ENCODE measurements at places on chromosomes 13 and 19.

DNA sequence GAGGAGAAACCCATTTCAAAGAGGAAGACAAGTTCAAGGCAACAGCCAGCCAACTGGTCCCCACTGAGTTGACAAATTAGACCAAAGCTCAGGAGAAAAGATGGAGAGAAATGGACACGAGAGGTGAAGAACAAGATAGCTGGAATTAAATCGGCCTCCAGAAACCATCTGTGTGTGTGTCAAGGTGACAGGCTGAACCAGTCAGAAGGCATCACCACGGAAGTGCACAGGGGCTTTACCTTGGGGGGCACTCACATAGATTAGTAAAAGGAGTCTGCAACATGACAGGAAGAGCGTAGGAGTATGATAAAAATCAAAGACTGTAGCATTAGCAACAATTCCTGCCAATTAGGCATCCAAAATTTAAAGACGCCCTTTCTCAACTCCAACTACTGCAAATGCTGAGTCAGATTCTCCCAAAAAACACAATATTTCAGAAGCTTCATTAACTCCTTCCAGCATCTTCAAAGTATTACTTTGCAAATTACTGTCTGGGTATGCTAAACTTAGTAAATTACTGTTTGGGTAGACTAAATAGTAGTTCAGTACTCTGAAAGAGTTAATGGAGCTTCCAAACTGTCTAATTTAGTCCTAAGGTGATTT, 66.2 kb downstream of the FOXO1 start:
- DNase-seq: no peak

DNA sequence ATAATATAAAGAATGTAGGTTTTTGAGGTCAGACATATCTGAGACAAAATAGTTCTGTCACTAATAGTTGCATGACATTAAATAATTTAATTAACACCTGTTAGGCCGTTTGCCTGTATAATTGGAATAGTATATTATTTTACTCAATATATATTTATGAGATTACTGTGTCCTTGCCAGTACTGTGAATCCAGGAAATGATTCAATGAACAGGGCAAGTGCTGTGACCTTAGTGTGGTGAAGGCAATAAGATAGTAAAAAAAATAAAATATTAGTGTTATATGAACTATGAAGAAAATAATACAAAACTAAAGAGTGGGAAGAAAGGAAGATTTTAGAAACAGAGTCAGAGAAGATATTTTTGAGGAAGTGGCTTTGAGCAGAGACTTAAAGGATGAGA, 403.7 kb downstream of the PCDH9 start:
- no peak for DNase-seq

DNA sequence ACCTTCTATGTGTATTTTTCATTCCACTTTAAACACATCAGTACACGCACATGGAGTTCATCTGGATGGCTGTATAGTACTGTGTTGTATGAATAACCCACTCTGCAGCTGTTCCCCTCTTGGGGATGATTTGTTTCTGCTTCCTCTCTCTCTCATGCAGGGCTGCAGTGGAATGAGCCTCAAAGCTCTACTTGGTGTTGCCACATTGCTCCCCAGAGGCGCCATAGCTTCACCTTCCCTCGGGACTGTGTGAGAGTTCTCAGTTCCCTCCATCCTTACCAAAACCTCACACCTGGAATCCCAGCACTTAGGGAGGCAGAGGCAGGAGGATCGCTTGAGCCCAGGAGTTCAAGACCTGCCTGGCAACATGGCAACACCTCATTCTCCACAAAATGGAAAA, 28.4 kb upstream of the GPR183 start:
- no peak for DNase-seq

- no peak for DNase-seq
Observed at GRCh38 chr19:10245189-10245939, 6.7 kb upstream of the MRPL4 start.

DNA sequence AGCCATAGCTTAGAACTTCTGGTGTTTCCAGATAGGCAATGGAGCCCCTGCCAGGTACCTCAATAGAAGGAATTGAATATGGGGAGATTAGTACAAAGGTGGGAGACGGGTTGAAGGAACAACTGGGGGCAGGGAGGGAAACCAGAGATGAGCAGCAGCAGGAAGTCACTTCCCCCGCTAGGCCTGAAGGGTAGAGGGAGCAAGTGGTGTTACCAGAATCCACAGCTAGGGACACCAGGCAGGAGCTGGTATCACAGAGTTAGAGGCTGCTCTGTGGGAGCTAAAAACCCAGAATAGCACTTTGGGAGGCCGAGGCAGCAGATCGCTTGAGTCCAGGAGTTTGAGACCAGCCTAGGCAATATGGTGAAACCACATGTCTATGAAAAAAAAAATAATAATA, 15.3 kb upstream of the HNRNPUL1 start:
- no peak for DNase-seq

DNA sequence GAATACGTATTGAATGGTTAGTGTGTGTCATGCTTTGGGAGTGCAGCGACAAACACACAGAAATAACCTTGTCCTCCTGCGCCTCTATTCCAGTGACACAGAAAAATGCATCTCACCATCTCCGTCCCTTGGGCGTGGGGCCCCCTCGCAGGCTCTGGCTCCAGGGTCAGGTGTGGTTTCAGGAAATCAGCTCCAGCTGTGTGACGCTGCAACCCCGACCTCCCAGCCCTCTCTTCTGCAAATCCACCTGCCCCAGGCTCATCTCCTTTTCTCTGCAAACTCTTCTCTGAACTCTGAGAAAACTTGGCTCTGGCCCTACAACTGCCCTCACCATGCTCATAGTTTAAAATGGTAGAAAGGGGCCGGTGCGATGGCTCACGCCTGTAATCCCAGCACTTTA, 51.3 kb upstream of the ZNF536 start:
- no peak for DNase-seq

- no peak for DNase-seq
Observed at GRCh38 chr19:54448040-54448773, 792 bp upstream of the LENG8 start.

DNA sequence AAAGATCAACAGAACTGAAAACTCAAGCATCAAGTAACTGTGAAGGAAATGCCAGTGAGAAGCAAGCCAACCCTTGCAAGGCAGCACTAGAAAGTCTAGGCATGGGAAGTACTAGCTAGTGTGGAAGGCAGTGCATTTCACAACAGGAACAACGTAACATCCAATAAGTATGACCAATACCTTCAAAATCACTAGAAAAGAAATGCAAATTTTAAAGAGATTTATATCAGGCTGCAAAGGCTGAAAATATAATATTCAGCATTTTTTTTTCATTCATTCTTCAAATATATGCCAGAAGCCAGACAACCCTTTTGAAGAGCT, 121.9 kb downstream of the DLEU7 start:
- DNase-seq: no peak

DNA sequence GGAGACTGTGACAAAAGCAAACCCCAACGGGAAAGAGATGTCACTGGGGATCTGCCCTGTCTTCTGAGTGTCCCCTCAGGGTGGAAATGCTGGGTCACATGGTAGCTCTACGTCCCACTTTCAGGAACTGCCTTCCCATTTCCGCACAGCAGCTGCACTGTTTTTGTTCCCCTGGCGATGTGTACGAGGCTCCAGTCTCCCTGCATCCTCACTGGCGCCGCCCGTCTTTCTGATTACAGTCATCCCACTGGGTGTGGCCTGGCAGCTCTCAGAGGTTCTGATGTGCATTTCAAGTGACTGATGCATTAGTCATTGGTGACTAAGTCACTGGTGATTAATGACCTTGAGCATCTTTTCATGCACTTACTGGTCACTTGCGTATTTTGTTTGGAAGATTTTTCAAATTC, 21.2 kb downstream of the PCID2 start:
- DNase-seq: no peak

DNA sequence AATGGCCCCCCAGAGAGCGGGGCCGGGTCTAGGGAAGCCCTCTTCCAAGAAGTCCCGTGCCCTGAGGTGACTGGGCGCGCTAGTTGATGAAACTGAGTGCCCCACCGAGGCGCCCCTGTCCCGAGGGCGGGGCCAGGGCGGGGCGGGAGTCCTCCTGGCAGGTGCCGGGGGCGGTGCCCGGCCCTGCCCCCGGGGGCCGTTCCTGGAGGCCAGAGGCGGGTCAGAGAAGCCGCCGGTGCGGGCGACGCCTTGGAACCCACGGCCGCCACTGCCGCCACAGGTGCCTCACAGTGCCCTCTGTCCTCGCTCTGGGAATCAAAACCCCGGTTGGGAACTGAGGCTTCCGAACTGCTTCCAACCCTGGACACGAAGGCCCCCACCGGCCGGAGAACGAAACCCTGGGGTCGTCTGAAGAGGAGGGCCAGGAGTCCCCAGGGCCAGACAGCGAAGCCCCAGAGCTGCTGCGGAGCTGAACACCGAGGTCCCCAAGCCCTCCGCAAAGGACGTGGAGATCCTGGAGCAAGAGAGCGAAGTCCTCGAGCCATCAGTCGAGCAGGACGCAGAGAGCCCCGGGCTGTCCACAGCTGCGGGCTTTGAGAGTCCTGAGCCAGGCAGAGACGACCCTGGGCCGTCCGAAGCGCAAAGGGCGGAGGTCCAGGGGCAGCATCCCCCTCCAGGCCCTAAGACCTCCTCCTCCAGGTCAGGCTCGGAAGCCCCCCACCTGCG, at the start of gene MISP3:
Gene MISP3 (plus strand): TSS at position 252 of the 726 bp plus-strand sequence. CDS start 524 bp downstream, outside the sequence.
- no peak for DNase-seq

- DNase-seq: no peak
Observed at GRCh38 chr13:100506154-100506553, 82.4 kb downstream of the GGACT start.

DNA sequence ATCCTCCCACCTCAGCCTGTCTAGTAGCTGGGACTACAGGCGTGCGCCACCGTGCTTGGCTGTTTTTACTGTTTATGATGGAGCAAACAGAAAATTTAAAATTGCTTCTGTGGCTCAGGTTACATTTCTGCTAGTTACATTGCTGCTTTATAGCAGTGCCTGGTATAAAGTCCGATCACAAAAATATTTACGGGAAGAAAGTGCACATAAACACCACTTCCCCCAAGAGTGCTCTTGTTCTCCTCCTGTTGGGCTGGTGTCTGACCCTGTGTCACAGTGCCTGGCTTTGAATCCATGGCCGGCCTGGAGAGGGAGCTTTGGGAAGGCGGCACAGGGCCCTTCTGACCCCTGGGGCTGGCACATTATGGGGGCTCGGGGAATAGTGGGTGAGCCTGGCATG, 11.9 kb downstream of the PRKACA start:
- no peak for DNase-seq

DNA sequence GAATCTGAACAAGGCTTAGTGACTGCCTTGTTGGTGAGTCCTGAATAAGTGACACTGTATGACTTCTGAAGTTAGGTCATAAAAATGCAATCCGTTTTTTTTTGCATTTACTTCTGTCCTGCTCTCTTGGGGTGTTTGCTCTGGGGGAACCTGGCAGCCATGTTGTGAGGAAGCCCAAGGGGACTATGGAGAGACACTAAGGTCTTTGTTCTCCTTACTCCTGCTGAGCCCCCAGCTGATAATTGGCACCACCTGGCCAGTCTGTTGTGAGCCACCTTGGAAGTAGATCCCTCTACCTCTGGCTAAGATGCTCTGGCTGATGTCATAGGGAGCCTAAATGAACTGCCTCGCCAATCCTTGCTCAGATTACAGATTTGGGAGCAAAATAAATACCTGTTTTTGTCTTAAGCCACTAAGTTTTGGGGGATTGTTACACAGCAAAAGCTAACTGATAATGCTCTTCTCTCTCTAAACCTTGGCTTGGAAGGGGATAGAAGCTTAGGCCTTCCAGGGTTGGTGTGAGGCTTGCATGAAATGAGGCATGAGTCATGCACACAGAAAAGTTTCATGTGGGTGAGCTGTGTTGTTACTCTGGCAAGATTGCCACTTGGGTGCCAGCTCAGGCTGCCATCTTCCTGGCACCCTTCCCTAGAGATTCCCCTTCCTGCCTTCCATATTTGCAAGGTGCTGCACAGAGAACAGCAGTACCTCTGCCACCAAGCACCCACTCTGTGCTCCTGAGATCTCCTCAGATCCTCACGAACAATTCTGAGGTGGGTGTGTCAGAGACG, 10.1 kb downstream of the TUBB4A start:
- DNase-seq: no peak

DNA sequence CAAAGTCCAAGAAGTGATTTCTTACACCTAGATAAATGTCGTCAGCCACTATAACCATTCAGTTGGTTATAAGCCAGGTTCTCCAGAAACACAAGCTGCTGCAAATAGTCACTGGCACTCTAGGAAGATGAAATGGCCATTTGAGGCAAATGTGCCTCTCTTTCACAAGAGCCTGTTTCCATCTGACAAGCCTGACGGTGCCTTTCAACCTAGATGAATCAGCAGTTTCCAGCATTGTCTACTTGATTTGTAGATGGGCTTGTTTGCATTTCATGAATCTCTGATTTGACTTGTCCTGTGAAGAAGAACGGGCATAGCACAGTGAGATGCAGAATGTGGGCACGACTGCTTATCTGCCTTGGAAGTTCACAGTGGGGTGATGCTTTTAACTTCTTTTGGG, 327.2 kb downstream of the LMO7 start:
- DNase-seq: no peak

DNA sequence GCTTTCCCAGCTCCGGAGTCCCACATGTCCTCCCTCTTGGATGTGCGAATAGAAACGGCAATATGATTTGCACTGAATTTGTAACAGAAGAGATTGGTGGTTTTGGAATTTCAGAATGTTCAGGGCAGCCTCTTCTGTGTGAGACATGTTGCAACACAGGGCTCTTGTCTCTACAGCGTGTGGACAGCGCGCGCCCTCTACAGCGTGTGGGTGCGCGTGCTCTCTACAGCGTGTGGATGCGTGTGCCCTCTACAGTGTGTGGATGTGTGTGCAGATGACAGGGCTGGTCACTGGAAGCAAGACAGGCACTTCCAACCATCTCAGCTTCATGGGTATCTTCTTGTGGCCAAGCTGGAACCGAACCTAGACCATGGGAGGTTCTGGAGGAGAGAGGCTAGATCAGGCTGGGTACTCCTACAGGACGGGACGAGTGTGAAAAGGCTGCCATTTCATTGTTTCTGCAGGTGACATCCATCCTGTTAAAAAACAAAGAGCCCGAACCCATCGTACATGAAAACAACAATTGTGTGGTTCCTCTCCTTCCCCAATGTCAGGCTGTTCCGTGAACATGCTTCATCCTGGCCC, 78.4 kb downstream of the TEX29 start:
- no peak for DNase-seq

GRCh38 chr13:97448503-97449251, 14.7 kb downstream of the RAP2A start:
- no peak for DNase-seq

DNA sequence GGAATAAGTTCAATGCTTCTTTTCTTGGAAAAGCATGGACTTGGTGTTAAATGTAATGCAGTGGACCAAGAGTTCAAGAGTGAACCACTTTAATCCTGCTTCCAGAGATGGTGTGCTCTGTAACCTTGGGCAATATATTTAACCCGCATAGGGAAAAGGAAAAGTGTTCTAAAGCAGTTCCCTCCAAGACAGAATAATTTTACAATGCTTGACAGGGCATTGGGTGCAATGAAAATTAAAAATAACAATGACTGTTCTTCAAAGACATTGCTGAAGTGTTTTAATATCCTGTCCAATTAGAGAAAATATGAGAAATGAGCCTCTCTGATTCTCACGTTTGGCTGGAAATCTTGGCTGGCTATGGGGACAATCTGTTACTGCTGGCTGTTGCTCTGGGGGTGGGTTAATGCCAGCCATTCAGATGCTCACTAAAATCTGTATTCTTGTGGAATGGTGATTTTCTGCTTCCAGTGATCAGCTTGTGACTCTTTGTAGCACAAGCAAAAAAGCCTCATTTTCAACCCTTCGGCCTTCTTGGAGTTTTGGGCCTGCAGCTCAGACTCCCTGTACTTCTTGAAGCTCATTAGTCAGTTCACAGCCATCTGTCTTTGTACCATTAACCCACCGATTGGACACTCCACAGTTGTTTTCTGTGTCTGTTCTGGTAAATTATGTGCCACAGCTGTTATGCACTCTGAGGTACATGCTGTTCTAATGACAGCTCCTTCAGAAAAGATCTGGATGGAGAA, 310.6 kb downstream of the LMO7 start:
- DNase-seq: no peak

GRCh38 chr13:46810440-46810839, 13.5 kb upstream of the ESD start:
- no peak for DNase-seq

All from iPS DF 19.7 (cell line).